ENCODE measurements at places on chromosomes 13 and 19.

DNA sequence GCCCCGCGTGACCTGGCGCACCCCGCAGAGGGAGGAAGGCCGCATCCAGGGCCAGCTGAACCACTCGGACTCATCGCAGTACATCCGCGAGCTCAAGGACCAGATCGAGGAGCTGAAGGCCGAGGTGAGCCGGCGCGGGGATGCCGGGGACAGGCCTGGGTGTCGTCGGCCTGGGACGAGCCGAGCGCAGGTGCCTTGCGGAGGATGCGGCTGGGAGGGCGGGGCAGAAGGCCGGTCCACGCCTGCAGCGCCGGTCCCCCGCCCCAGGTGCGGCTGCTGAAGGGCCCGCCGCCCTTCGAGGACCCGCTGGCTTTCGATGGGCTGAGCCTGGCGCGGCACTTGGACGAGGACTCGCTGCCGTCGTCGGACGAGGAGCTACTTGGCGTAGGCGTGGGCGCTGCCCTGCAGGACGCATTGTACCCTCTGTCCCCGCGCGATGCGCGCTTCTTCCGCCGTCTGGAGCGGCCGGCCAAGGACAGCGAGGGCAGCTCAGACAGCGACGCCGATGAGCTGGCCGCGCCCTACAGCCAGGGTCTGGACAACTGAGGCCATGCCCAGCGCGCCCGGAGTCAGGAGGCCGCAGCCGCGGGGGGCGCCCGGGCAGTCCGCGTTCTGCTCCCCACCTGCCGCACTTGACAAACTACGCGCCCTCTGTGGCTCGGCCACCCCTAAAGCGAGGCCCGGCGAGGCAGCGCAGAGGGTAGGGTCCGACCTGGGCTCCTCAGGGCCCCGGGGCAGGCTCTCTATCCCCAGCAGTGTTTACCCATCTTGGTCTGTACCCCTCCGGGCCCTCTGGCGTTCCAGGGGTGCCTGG is 10.8 kb downstream of the PRR36 start:
- no peak for DNase-seq

DNA sequence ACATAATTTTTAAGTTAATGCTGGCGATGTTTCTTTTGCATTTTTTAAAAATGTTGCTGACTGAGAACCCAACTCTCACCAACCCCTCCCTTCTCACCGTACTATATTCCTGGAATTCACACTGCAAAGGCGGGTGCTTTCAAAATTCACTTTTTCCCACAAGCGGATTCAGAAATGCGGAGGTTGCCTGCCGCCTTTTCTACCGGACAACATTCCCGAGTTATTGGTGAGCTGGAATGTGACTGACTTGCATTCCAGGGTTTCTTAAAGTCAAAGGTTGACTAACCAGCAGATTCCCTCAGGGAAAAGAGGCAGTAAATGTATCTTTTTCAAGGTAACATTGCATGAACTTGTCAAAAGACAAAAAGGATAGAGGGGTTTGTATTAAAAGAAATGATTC is 113.3 kb downstream of the RAB20 start:
- DNase-seq, result no peak

- DNase-seq, result peak; percentile 68
These were observed 80.1 kb downstream of the ZNF486 start for GRCh38 chr19:20247016-20247683.

- no peak for DNase-seq
These were observed 786.0 kb upstream of the KLHL1 start for GRCh38 chr13:70894258-70894657.

DNA sequence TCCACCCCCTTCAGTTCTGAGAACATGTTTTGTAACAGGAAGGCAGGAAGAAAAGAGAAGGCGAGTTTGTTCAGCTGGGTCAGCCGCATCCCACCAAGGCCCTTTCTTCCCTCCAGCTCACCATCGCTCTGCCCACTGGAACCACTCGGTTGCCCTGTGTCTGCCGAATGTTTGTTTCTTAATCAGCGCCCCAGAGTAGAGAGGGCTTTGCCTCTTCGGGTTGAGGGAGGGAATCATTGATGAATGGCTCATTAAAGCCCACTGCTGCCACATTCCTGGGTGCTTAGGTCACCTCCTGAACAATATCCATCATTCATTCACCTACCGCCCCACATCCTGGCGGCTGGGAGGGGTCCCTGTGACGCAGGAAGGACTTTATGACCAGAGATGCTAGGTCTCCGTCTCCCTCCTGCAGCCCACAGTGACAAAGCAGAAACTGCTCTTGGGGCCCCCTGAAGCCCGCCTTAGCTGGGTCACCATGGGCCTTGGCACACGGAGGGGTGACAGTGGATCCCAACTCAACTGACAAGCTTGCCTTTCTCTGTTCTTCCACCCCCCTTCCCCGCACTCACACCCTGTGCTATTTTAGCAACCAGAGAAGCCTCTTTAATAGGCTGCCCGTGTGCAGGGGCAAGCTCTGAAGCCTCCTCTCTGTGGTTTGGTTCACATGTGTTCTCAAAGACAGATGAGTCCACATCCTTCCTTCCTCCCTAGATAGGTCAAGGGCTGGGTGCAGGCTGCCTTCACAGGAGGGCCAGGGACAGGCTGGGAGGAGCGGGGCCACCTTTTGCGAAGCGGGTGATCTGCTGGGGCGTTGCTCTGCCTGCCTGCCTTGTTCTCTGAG is 46.2 kb downstream of the ACTN4 start:
- no peak for DNase-seq

- no peak for DNase-seq
These were observed 2284.7 kb upstream of the PCDH20 start for GRCh38 chr13:63700350-63700749.

DNA sequence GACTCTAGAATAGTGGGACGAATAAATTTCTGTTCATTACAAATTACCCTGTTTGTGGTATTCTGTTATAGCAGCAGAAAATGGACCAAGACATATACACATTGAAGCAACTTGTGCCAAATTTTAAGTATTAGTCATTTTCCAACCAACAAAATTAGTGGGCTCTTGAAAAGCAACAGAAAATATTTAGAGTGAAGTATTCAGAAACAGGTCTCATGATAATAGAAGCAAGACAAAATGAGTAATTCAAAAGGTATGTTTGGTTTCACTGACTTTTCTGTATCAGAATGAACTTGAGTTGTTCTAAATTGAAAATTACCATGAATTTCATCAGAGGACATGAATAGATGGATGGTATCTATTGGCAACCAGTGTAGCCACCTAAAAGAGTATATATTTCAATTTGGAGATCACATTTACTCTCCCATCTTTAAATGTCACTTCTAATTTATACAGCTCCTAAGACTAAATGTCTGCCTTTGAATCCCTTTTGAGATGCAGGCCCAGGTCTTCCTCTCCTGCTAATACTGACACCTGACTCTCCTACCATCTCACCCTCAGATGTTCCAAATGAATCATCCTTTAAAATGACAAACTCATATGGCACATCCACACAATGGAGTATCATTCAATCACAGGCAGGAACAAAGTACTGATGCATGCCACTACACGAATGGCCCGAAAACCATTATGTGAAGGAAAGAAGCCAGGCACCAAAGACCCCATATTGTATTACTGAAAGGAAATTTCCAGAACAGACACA is 40.7 kb upstream of the DOCK9 start:
- DNase-seq, result no peak

Measured in head of caudate nucleus (tissue), 42 donors.